Hematopoietic multipotent progenitor cell (in vitro differentiated cells): ENCODE measurements at places on chromosomes 12 and 14.

DNA sequence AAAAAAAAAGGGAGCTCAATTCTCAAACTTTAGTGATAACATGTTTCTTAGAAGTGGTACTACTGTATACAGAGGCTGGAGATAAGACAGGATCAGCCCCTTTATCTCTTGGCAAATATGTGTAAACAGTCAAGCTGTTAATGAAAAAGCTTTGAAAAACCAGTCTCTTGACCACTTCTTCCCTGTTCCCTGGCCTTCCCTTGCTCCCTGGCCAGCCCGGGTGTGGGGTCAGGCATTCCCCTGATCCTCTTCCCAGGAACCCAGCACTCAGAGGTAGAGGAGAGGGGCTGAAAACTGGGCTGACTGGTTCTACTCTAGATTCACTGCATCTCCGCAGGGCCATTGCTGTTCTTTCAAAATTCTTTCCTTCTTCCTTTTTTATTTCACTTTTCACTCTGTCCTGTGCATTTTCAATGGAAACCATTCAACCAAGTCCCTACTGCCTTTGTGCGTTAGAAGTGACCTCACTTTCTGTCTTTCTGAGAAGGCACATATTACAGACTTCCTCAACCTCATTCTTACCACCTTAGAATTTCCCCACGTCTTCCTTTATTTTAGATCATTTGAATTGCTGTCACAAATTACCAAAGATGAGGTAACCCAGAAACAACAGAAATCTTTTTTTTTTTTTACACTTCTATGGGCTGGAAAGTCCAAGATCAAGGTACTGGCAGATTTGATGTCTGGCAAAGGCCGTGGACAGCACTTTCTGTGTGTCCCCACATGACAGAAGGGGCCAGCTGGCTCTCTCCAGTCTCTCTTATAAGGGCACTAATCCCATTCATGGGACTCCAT, 5.7 kb downstream of the GNG2 start:
- no peak for DNase-seq

- DNase-seq = no peak
Observed at GRCh38 chr12:77640356-77640755, 190.3 kb upstream of the NAV3 start.

DNA sequence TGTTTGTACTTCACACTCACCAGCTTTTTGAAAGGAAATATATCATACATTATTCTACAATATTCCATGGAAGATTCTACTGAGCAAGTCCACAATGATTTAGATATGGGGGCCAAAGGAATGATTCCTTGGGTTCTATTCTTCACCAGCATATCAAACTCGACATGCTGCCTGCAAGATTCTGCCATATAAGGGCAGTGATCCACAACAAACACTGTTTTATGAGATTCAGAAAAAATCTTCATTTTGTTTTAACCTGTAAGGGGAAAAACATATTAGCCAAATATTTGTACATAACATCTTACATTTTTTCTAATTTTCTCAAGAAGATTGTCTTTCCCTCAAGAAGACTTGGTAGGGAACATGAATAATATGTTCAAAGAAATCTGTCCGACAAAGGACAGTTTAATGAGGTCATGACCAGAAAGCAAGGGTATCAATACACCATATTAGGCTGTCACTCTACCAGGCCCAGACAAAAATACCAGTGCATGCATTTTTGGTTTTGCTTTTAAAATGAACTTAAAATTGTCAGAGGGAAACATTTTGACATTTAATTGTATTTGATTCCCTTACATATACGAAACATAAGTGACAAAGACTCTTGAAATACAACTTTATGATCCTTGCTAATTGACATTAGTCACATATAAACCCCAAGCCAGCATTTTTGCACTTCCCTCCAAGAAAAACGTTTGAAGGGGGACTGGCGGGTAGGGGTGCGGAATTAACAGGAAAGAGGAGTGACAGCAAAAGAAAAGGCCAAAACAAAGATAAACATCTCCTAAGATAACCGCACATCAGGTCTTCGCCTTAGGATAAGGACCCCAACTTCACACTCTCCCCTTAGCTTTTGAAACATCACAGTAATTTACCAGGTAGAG, 980 bp downstream of the INTS13 start:
- DNase-seq = no peak

DNA sequence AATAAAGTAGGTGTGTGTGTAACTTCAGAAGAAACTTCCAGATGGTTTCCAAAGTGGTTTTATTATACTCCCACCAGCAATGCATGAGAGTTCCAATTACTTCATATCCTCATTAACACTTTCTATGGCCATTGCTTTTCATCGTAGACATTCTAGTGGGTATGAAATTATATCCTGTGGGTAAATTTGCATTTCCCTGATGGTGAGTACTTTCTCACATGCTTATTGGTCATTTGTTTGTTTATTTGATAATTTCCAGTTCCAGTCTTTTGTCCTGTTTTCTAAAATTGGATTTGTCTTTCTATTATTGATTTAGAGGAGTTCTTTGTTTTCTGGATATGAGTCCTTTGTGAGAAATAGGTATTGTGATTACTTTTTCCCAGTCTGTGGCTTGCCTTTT, 70.9 kb downstream of the PRKCH start:
- DNase-seq = no peak

GRCh38 chr12:31950088-31950487, 9.1 kb upstream of the RESF1 start:
- no peak for DNase-seq

- DNase-seq = no peak
Observed at GRCh38 chr14:37078131-37078530, 94.3 kb downstream of the SLC25A21 start.

- no peak for DNase-seq
Observed at GRCh38 chr12:122917507-122918121, 21.7 kb upstream of the VPS37B start.
